T-helper 1 cell (primary cell): ENCODE measurements at places on chromosomes 12 and 14.

DNA sequence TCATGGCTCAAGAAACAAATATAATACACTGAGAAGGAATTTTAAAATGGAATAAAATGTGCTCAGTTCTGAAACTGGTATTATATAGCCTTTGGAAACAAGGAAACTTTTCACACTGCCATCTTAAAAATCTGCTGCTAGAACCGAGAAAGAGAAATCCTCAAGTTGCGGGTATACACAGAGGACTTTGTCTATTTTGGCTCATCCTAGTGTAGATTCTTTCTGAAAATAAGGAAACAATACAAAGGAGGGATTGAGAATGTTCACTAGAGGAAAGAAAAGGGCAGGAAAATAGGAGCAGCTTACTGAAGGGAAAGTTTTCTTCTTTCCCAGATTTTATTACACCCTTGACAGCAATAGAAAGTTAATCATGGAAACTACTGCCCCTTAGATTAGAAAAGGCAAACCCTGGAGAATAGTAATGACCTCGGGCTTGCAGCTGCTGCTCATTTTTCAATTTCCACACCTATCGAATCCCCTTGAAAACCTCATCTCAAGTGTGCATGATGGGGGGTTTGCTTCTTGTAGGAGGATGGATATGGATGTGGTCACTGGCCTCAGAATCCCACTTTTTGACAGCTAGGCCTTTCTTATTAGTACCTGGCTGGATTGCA is 104.6 kb downstream of the DAAM1 start:
- DNase-seq: no peak

GRCh38 chr14:91599994-91600393 is 89.9 kb upstream of the PPP4R3A start:
- no peak for DNase-seq

- DNase-seq: no peak
Observed at GRCh38 chr12:78746001-78746400, 118.6 kb upstream of the SYT1 start.

- DNase-seq: no peak
Observed at GRCh38 chr12:1646569-1647284, 17.7 kb downstream of the WNT5B start.

DNA sequence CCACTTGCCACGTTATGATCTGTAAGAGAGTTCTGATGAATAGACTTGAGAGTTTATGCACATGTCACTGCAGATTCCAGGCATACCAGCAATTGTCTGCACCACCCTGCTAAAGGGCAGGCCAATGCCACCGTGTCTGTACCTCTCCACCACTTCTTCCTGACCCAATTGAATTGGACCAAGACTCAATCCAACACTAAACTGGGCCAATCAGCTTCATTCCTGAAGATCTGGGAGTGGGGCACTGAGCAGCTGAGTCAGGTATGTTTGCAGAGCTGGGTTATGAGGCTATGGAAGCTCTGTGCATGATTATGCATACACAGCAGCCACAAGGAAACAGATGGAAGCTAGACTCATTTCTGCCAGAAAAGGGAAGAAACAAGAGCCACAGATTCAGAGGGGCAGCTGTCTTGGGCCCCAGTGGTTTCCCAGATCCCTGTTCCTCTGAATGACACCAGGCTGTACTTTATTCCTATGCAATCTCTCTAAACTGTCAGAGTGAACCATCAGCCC is 28.0 kb downstream of the DAO start:
- no peak for DNase-seq

DNA sequence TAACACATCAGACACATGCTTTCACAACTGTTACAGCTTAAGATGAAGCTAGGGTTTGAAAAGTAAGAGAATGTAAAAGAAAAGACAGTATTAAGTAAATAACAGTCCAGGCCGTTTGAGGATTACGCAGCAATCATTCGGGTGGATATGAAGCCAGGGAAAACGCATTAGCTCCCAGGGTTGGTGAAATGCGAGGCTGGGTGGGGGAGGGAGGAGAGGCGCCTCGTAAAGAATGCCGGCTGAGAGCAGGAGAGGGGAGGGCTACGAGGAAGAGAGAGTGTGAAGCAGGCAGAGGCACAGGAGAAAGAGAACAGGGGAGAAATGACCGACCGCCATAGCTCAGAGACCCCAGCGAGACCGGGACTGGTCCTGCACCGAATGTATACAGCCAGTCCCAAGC is 73.0 kb downstream of the IQSEC3 start:
- no peak for DNase-seq

- DNase-seq: peak; percentile 47
Observed at GRCh38 chr14:61444215-61444768, 122.9 kb downstream of the PRKCH start.

GRCh38 chr12:6996040-6996441 is 22.2 kb downstream of the LPCAT3 start:
- DNase-seq: no peak

DNA sequence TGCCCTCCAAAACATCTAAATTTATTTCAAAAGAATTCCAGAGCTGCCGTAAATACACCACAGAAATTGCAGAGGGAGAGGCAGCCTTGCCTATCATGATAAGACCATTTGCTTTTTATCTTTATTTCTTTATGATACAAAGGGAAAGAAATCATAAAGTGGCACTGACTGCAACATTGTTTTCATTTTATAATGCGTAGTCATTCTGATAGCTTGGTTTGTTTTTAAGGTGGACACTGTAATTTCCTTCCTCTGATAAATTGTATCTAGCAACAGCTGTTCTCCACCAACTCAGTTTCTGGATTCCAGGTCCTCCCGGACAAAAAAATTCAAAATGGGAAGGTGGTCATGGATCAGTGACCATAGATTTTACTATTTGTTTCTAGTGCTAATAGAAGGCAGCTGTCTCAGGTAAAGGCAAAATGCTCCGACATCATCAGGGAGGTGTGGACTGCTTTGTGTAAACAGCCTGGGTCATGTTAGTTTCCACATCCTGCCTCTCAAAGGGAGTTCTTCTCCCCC is 623 bp upstream of the TSPAN8 start:
- no peak for DNase-seq

DNA sequence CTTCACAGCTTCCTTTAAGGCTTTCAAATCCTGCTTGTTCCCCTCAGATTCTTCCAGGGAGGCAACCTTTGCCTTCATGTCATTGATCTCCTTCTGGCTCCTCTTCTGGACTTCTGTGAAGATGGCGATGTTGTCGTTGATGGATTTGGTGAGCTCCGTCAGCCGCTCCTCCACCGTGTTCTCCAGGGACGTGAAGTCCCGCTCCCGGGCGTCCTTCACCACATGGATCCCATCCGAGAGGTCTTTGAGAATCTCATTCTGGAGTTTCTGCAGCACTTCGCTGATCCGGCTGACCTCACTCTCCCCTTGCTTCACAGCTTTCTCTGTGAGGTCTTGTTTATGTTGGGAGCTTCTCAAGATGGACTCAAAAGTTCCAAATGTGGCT is 7.9 kb downstream of the CKAP4 start:
- DNase-seq: no peak

DNA sequence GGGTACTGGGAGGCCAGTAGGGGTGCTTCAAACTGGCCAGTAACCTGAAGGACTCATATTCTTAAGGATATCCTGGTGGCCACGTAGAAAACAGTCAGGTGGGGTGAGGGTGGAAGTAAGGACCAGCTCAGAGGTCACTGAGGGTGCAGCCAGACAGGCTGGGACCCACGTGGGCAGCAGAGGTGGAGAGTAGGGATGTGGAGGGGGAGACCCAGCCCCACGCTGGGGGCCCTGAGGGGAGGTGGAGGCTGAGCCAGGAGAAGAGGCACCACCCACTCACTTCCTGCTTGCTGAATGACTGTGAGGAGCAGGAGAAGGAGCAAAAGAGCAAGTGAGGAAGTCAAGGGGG is 12.6 kb upstream of the SERPINA3 start:
- no peak for DNase-seq

DNA sequence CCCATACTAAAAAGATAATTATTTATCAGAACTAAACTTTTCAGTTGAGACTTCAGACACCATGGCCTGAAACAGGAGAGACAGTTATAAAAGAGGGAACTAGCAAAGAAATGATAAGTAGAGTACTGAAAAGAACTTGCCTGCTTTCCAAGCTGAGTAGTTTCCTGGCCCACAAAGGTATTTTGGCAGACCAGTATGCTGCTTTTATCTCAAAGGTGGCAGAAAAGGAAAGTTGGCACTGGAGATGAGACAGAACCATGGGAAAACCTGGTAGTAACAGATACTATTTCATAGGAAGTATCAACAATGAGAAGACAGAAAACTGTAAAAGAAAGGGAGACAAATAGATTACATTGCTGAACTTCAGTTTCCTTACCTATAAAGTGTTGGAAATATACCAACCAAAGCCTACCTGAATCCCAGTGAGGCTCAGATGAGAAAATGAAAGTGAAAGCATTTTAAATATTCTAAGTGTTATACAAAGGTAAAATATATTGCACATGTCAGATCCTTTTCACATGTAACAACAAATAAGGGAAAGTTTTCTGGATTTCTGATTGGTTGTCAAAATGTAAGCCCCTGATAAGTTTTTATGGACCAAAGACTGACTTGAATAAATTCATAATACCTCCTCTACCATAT is 155.3 kb upstream of the FSCB start:
- no peak for DNase-seq

GRCh38 chr12:46874642-46875041 is 48.8 kb upstream of the SLC38A4 start:
- no peak for DNase-seq

- DNase-seq: no peak
Observed at GRCh38 chr12:24617471-24617870, 331.4 kb downstream of the BCAT1 start.

DNA sequence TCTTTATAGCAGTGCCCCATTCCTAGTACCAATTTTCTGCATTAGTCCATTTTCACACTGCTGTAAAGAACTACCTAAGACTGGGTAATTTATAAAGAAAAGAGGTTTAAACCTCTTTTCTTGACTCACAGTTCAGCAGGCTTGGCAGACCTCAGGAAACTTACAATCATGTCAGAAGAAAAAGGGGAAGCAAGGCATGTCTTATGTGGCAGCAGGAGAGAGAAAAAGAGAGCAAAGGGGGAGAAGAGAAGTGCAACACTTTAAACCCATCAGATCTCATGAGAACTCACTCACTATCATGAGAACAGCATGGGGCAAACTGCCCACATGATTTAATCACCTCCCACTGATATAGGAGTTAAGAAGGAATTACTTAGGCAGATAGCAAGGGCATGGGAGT is 101.6 kb upstream of the PLEKHG7 start:
- DNase-seq: no peak

DNA sequence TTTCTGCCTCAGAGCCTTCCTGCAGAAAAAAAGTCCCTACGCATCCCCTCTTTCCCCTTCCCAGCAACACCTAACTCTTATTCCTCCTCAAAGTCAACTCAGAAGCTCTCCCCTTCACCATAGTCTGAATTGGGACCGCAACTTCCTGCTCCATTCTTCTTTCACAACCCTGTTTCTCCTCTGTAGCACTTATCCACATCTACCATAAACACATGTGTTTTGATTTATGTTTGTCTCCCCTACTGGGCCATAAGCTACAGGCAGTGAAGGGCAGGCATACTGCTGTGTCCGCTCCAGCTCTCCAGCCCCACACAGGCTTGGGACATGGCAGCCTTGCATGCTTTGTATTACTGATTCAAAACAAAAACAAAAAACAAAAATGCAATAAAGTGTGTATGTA is 5.9 kb downstream of the SDR9C7 start:
- DNase-seq: no peak

DNA sequence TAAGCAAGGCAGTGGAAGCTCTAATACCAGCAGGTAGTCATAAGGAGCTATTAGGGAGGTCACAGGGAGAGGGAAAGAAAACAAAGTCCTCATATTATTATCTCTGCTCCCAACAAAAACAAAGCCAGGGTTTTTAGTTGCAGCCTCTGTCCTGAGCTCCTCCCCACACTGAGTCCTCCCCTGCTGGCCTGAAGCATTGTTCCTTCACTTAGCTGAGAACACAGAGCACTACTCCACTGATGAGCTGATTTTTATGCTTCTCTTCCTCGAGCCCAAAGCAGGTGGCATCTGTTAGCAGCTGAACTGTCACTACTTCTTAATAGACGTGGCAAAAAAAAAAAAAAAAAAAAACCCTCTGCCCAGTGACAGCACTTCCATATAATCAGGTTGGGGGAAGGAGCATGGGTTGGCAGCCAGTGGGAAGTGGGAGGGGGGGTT is 10.5 kb upstream of the STAC3 start:
- no peak for DNase-seq

DNA sequence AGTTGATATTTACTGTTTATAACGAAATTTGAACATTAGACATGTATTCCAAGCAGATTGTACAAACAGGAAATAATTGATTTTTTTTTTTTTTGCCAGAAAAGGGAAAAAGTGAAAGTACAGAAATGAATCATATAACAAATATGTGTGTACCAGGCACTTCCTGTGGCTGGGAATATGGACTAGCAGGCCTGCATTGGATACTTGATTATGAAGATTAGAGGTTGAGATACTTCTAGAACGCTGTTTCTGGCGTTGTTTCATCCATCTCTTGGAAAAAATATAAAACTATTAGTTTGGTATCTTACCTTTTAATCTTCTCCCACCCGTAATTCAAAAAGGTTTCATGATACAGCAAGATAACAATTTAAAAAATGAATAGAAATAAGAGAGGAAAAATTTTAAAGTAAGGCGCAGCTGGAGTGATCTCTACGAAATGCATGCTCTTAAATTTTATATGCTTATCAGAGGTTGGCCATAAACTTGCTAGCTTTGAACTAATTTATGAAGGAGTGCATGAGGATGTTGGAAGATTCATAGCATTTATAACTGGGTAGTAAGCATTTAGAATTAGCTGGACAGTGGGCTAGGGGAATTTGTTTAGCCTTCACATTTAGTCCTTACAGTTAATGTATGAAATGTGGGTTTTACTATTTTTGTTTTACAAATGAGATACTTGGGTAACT is 90.8 kb downstream of the AEBP2 start:
- DNase-seq: no peak

DNA sequence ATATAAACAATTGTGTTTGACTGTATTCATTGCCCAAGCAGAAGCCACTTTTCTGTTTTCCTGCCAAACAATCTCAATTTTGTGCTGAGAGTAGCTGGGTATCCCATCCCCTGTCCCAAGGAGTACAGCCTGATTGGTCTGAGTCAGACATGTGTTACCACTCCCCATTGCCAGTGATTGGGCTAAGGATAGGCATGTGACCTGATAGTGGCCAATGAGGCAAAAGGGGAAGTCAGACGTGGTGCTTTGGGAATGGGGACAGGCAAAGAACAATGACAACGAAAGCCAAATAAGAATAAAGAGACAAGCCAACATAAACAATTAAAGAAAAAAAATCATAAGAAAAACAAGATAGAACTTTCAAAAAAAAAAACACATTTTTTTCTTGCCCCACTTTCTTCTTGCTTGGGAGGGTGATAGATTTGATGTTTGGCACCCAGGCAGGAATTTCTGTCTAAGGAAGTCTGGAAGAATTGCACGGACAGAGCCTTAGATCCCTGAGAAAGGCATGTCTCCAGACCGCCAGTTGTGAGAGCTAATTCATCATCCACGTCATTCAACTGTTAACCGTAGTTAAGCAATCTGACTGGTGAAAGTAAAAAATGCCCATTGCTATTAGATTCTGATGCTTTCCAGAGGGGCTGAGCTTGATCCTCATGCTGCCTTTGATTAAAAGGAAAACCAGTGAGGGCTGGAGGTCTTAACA is 626.6 kb upstream of the TMEM132C start:
- no peak for DNase-seq
